ENCODE measurements at places on chromosomes 1 and 21.
A peak's percentile ranks its signal among the peaks of the same experiment; 100 is the strongest.

GRCh38 chr1:152127673-152128072 lies 12.4 kb upstream of the TCHH start:
- no peak for DNase-seq

DNA sequence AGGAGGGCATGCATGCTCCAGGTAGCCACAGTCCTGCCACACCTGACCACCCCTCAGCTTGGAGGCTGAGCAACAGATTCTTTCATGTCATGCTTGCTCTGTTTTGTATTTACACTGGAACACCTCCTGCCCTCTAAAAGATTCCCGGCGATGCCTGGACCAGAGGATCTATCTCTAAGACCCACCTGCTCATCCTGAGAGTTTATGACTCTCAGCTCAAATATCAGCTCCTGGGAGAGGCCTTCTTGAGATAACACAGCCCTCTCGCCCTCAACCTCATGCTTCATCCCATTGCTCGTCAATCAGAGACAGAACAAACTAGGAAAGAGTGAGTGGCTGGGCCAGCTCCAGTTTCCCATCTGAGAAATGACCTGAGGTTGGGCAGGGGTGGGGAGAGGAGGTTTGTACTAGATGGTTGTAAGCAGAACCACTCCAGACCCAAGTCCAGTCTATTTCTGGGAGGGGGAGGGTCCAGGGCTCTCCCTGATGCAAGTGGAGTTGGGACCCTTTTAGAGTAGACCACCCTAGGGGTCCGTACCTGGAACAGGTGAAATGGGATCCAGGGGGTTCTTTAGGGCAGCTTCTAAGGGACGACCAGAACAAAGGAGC lies 524.5 kb downstream of the MATN1 start:
- no peak for DNase-seq

GRCh38 chr1:177945943-177946650 lies 23.8 kb downstream of the SEC16B start:
- peak; percentile 51 for DNase-seq

- no peak for DNase-seq
These were observed at the start of gene ASAP3 for GRCh38 chr1:23483321-23484252. Gene ASAP3, minus strand, starts transcription at chr1:23484179. Its CDS starts 46 bp downstream, at chr1:23484133.

GRCh38 chr1:218817691-218818465 lies 355.8 kb upstream of the LYPLAL1 start:
- no peak for DNase-seq

DNA sequence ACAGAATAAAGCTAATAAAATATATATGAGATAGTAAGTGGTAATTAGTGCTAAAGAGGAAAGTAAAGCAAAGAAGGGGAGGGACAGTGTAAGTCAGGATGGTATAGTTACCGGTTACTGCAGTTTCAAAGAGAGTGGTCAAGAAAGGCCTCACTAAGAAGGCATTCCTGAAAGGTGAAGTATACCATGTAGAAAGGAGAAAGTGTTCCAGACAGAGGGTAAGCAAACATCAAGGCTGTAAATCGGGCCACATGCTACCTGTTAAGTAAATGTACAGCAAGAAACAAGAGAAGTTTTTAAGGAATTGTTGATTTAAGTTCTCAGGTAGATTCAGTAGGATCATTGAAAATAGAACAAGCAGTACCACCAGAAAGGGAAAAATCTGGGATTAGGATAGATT lies 9.7 kb downstream of the DESI2 start:
- no peak for DNase-seq

DNA sequence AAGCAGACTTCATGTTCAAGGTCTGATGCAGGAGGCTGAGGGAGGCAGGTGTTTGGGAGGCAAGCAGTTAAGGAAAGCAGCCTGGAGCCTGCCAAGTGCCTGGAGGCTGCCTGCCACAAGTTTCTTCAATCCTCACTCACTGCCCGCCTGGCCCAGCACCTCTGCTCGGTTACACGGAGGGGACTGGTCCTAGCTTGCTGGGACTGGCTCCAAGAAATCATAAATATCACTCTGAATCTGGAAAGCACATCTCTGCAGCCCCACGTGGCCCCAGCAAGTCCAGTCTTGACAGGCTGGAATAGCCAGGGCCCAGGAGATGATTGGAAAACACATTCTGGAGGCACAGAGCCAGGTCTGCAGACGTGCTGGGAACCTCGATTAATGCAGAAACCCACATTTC lies 83.9 kb downstream of the BCAR3 start:
- no peak for DNase-seq

GRCh38 chr1:52534928-52535764 lies 17.7 kb downstream of the TUT4 start:
- no peak for DNase-seq

- DNase-seq: no peak
These were observed 56.4 kb downstream of the CHIA start for GRCh38 chr1:111347026-111347425.

- DNase-seq: no peak
These were observed 4.9 kb downstream of the SLAMF8 start for GRCh38 chr1:159831412-159832141.

All from activated naive CD4-positive, alpha-beta T cell treated with anti-CD3 and anti-CD28 coated beads, Interleukin-2, amount 10 ng/mL, durations not matched to agents 7 days and 5 days (primary cell).